ENCODE measurements at places on chromosomes 7 and 10.

DNA sequence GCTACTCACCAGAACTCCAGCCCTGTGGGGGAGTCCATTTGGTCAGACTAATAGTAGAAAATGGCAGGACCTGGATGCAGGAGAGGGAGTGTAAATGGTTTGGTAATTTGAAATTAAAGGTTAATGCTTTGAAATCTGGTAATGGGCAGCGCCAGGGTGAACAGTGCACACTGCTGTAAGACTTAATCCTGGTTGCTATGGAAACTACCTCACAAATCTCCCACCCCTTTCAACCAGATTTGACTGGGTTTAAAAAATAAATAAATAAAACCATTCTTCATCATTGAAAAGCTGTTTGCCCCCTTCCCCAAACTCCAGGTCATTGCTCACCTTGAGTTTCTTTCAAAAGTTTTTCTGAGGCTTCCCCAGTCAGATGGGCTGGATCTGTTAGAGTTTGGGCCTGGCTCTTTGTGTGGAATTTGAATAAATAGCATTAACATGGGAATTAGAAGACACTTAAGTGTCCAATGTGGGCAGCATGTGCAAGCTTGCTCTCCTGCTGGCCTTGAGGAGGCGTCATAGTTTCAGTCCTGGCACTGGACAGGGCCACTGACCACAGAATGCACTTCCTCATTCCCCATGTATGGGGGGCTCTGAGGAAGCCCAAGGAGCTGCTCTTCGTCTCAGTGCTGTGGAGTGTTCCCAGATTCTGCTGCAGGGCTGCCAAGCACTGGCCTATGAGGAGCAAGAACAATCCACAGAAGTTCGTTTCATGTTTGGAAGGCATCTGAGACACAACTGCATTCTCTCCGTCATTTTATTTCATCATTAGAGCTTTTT, 90.7 kb downstream of the LRRC4 start:
- no peak for DNase-seq

GRCh38 chr7:138957753-138958390, 23.3 kb downstream of the KIAA1549 start:
- no peak for DNase-seq

DNA sequence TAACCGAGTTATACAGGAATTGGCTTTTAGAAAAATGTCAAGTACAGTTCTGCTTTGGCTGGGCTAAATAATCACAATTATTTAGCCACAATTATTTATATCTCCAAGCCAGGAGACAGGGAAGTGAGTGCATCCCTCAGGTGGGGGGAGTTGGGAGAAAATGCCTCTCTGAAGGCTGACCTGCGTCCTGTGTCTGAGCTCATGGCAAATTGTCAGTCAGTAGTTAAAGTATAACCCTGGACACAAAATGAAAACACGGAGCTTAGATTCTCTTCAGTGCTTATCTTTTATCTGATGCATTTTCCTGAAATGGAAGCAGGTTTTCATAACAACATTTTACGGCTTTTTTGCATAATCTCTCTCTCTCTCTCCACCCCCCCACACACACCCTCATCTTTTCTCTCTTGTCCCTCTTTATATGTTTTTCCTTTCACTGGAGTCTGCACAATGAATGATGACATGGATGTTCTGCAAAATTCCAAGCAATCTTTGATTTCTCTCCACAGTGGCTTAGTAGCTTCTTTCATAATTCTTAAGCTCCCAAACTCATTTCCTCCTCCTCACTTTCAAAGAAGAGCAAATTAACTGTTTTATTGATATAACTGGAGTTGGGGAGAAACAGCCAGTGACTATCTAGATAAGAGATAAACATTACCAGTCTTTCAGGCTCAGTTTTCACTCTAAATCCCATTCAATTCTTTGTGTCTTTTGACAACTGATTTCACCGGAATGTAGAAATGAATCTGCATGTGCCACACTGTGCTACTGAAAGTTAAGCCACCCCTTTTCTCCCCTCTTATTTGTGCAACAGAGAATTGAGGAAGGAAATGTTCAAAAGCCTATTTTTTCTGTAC, 521.4 kb upstream of the GHITM start:
- DNase-seq: no peak

GRCh38 chr7:28755255-28755654, 202.9 kb downstream of the TRIL start:
- no peak for DNase-seq

DNA sequence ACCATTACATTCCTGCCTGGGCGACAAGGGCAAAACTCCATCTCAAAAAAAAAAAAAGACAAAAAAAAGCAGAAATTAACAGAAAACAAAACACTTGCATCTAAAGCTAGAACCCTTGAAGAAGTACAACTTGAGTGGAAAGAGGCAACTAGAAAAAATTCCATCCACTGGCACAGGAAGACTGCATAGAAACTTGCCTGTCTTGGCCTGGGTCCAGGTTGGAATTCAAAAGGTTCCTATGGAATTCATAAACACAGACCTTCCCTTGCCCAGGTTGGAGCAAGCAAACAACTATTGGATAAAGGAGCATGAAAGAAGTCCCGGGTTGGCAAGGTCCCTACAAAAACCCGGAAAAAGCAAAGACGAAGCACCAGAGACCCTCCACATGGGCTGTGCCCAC, 69.8 kb downstream of the CCDC71L start:
- DNase-seq: no peak

DNA sequence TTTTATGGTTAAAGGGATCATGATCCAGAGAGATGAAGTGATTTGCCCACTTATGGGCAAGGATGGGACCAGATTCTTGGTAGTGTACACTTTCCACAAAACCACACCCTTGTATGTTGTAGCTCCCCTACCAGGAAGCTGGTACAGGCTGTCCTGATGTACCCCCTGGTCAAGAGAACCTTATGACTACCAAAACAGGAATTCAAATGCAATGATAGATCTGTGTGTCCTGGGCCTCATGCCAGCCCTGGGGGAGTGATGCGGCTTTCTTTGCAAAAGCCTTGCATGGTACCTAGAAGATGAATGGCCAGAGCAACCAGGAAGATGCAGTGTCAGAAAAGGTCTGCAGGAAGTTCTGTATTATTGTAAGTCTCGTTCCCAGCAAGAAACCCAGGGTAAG, 94.9 kb upstream of the AGK start:
- DNase-seq: no peak

Data from GM06990 (cell line).